Left renal cortex interstitium (tissue), 4 donors: ENCODE measurements at places on chromosomes 13 and 19. TPM values are rescaled to one million over a fixed set of nuclear protein-coding genes. Genes with fewer than 3 reads are reported as not detected.

The INSR gene
- 30.2 TPM for polyA plus RNA-seq

The KLK7 gene
- polyA plus RNA-seq: 9.0 TPM

The C19orf67 gene
- polyA plus RNA-seq: not detected

The B3GNT3 gene
- 5.8 TPM for polyA plus RNA-seq

The ZGLP1 gene
- 2.8 TPM for polyA plus RNA-seq

The SPACA7 gene
- polyA plus RNA-seq: not detected

The CALR3 gene
- 0.14 TPM for polyA plus RNA-seq

The DMKN gene
- polyA plus RNA-seq: 135 TPM

The EMC10 gene
- polyA plus RNA-seq: 209 TPM

The FARSA gene
- polyA plus RNA-seq: 51.2 TPM

The APC2 gene
- 1.9 TPM for polyA plus RNA-seq

The TUBB4A gene
- polyA plus RNA-seq: 36.3 TPM

The PSG11 gene
- not detected for polyA plus RNA-seq
